CD4-positive, alpha-beta memory T cell (primary cell): ENCODE measurements at places on chromosomes 5 and 9.

DNA sequence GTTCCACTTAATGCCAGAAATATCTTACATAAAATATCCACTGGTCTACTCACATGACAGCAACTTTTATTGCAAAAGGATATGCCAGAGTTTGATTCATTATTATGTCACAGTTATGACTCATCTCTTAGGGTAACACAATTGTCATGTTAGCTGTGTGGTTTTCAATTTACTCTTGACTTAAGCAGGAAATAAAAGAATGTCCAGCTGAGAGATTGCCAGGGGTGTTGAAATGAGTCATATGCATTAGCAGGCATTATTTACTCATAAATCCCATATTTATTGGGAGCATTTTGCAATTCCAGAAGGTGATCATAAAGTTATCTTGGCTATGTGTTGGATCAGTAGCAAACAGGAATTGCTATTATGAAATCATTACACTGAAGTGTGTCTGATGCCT, 1164.6 kb upstream of the CDH18 start:
- no peak for DNase-seq

DNA sequence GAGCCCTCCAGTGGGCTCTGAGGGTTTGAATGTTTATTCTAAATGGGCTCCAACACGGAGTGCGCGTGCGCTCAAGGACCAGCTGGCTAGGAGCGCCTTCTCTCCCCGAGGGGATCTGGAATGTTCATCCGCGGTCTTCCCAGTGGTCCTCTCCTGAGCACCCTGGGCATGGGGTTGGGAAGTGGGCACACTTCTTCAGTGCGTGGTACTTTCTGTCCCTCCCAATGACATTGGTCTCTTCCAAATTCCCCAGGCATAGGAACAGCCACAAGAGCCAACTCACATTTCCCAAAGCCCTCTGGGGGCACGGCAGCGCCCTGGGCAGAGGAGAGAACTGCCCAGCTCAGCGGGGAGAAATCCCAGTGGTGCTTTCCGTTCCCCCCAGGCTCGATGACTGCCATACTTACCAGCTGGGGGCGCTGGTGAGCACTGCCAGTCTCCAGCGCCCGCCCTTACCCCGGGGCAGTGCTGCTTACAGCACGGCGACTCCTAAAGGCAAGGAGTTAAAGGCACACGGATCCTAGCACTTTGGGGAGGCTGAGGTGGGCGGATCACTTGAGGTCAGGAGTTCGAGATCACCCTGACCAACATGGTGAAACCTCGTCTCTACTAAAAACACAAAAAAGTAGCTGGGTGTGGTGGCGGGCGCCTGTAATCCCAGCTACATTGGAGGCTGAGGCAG, 29.9 kb upstream of the OBP2B start:
- DNase-seq, result peak; percentile 56

DNA sequence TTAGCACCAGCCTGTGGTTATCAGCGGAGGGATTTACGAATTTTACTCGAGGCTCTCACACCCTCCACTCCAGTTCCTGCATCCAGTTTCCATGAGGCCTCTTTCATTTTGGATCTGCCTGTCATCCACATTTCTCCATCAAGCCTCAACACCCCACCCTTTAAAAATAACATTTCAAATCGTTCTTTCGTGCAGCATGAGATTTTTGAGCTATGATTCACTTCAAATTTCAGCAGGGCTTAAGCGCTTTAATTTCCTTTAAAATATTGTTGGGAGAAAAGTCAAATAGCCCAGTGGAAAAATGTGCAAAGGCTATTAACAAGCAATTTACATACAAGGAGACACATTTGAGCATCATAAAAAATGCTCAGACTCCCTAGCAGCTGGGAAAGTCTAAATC, 103.2 kb downstream of the MSX2 start:
- no peak for DNase-seq

- no peak for DNase-seq
These were observed 99.8 kb downstream of the DTWD2 start for GRCh38 chr5:118888556-118888955.

DNA sequence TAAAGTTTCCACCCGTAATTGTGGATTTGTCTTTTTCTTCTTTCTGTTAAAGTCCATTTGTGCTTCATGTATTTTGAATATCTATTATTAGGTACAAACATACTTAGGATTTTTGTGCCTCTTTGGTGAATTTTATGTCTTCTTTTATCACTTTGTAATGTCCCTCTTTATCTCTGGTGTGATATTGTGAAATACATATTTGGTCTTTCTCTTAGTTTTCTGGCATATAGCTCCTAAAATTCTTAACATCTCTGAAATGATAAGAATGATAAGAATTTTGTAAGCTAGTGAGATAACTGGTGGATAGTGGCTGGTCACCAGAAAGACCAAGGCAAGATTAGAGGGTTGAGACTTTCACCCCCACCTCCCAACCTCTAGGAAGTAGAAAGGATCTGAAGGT, 111.1 kb downstream of the KCTD16 start:
- no peak for DNase-seq

DNA sequence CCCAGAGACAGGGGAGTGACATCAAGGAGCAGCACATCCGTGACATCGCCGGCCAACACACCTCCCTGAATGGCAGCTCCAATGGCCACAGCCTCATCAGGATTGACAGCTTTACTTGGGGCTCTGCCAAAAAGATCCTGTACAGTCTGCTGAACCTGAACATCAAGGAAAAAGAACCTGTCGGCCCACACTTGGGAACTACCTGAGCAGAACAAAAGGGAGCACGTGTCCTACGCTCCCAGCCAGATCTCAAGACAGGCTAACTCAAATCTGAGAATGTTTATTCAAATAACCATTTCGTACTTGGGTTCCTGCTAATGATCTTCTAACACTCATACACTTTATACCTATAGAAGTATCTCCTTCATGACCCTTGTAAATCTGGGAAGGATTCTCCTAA, 15.3 kb downstream of the HSPA9 start:
- DNase-seq, result no peak

GRCh38 chr5:3401635-3402034, 194.0 kb upstream of the IRX1 start:
- DNase-seq, result no peak

DNA sequence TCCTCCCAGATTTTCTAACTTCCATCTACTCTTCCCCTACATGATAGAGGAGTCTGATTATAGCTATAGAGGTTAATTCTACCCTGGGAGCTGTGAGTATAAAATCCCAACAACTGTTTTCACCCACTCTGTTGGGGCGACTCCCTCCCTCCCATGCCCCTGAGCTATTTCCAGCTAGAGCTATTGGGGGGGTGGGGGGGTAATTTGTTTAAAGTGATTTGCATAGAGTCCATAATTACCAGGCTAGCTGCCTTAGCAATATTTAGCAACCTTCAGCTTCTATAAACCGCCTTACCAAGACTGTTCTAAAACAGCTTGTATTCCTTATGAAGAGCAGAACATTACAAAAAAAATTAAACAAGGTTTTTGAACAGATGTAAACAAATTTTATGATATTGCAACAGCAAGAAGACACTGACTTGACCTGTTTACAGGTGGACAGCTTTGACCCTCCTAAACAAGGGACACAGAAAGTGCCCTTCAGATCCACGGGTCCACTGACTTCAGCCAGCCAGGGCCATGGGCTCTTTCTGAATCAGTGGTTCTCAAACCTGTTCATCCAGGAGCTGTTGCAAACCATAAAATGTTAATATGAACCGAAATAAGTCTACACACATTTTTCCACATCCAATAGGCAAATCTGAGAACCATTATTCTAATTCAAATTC, 98.2 kb downstream of the OTULIN start:
- no peak for DNase-seq

DNA sequence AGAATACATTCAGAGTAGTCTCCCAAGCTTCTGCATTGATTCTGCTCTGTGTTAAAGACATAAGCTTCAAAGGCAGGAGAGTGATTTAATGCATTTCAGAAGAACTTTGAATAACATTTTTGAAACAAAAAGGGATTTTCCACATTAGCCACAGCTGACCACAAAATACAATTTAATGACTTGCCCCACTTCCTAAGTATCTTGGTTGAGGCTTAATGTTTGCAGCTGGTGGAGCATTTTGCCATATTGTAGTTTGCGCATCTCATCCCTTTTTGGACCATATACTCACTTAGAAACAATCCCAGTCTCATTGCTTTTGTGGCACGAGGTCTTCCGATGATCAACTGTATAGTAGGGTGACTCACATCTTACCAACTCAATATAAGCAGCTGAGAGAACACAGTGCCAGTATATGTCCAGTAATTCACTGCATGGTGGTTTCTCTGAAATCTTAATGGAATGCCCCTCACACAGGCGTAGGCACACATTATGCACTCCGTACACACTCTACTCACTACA, 455.8 kb upstream of the PTGER4 start:
- DNase-seq, result peak; percentile 53

DNA sequence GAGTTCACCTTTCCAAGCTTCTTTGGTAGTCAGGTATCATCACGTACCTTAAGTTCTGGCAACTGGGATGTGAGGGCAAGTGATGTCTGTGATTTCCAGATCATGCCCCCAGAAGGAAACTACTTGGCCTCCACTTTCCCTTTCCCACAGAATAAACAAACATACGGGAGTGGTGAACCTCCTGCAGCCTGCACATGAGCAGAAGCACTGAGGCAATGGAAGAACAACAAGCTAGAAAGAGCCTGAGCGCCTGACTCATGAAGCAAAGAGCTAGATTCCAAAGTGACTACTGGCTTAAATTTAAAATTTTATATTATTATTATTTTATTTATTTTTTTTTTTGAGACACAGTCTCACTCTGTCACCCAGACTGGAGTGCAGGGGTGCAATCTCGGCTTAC, 35.0 kb downstream of the ARL15 start:
- no peak for DNase-seq

- DNase-seq, result no peak
These were observed 171.0 kb downstream of the ZNF462 start for GRCh38 chr9:107033966-107034365.

GRCh38 chr5:180589771-180590542, 1.3 kb downstream of the SCGB3A1 start:
- no peak for DNase-seq

- DNase-seq, result no peak
These were observed 3.7 kb downstream of the ARID3C start for GRCh38 chr9:34625186-34625486.
